ENCODE measurements at places on chromosomes 7 and 10.
A peak's percentile ranks its signal among the peaks of the same experiment; 100 is the strongest.

DNA sequence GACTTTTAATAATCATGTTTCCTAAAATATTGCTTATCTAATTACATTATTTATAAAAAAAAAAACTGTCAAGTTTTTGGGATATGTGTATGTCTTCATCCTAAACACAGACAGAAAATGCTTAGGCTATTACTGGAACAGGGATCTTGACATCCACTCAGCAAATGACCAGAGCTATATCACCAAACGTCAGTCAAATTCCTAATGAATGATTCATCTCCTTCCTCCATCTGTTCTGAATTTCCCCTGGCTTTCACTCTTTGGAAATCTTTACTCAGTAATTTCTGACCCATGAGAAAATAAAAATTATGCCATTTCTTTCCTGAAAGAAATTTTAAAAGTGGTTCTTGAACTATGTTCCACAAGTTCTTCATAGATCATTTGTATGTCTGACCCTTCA lies 552.4 kb upstream of the KCND2 start:
- no peak for DNase-seq

GRCh38 chr7:31935124-31936054 lies 134.8 kb downstream of the PDE1C start:
- no peak for DNase-seq

- no peak for DNase-seq
Observed at GRCh38 chr7:116185956-116186355, 24.4 kb upstream of the TES start.

DNA sequence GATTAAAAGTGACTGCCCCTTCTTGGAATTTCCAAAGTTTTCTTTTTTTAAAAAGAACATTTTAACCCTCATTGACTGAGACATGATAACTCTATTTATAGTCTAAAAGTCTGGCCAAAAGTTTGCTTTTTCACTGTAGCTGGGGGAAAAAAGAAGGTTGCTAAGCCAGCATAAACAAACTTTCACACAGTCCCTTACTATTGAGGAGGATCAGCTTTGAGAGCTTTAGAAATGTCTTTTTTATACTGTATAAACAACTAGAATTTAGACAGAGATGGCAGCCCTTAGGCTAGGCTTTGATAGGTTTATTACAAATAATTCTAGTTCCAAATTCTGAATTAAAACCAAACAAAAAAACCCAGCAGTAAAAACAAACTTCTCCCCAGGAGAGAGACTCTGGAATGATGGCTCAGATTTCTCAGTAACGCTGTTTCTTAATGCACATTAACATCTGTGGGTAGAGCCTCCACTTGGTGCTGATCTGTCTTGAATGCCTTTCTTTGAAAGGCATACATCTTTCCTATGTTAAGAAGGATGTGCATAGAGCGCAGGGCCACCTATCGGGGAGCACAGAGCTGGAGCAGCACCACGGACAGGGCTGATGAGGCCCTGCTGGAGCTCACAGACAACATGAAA lies 100.9 kb upstream of the PDLIM1 start:
- DNase-seq, result no peak

DNA sequence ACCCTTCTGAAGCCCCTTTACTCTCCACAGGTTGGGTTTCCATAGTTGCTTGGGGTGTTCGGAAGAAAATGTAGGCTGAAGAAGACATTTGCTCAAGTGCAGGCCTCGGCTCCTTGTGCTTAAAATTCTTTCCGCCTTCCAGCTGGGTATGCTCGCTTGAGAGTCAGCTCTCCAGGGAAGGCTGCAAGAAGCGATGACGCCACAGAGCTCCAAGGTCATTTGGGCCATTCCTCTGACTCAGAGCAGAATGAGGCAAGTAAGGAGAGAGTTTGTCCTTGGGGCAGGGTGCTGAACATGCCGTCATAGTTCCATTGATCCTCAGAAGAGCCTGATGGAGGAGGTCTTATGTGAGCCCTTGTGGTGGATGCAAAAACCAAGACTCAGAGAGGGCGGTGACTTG lies 27.4 kb upstream of the HSPA12A start:
- no peak for DNase-seq

DNA sequence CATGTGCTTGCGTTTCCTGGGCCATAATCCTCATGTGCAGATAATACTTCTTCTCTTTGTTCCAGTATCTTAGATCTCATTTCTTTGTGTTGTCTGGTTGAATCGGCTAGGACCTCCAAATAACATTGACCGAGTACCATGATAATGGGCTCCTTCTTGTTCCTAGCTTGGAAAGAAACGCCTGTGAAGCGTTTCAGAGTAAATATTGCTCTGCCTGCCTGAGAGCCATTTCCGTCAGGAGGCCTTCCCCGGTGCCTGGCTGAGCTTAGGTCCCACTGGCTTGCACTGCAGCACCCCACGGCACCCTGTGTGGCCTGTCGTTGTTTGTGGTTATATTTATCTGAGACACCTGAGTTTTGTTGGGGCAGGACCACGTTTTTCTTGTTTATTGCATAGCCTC lies 17.7 kb downstream of the FOXK1 start:
- DNase-seq, result no peak

- no peak for DNase-seq
Observed at GRCh38 chr7:47343061-47343455, 238.9 kb downstream of the TNS3 start.

- no peak for DNase-seq
Observed at GRCh38 chr10:105434970-105435369, 793.9 kb downstream of the SORCS3 start.

DNA sequence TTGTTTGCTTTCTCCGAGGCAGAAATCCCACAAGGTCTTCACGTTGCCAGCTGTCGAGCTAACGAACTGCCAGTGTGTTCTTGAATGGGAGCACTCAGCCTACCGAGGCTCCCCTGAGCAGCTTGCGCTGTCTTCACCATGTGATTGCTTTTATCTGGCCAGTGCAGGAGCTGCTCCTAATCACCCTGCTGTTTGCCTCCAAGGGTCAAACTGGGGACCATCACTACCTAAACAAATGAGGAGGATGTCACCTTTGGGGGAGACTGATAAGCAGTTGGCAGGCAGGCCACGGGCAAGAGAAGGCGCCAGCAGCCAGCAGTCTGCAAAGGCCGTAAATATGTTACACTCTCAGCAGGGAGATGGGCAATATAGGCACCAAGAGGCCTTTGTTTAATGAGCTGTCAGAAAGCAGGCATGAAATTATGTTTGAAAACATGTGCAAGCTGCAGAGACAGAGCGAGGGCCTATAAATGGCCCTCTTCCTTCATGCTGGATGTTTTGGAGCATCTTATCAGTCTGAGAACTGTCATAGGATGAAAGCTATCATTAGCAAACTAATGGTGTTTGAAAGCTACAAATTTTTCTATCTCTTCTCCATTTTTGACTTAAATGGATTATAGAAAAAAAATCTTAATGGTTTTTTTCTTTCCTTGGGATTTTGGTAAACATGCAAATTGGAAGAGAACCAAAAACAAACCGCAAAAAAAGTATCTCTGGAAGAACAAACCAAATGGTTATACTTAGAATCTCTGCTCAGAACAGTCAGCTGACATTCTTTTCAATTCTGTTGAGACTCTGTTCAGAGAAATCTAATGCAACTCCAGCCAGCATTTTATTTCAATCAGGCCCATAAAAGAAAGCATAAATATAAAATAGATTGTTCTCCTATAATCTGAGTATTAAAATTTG lies 267.3 kb upstream of the NPVF start:
- DNase-seq, result no peak

DNA sequence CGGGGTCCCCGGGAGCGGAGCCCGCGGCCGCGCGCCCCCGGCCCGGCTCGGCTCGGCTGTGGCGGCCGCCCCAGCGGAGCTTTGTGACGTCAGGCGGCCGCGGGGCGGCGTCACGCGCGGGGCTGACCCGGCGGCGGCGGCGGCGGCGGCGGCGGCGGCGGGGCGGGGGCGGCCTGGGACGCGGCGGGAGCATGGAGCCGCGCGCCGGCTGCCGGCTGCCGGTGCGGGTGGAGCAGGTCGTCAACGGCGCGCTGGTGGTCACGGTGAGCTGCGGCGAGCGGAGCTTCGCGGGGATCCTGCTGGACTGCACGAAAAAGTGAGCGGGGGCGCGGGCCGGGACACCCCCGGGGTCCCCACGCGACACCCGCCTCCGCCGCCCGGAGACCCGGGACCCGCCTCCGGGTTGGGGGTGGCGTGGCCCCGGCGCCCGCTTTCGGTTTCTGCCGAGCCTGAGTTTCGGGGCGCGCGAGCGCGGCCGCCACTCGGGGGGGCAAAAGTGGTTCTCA lies at the start of gene PWWP2B:
Gene PWWP2B, plus strand, starts transcription at position 165 of the 506 bp plus-strand sequence. Its CDS starts 27 bp downstream, at position 192.
- no peak for DNase-seq

GRCh38 chr10:22765660-22766547 lies 51.5 kb upstream of the PIP4K2A start:
- no peak for DNase-seq

DNA sequence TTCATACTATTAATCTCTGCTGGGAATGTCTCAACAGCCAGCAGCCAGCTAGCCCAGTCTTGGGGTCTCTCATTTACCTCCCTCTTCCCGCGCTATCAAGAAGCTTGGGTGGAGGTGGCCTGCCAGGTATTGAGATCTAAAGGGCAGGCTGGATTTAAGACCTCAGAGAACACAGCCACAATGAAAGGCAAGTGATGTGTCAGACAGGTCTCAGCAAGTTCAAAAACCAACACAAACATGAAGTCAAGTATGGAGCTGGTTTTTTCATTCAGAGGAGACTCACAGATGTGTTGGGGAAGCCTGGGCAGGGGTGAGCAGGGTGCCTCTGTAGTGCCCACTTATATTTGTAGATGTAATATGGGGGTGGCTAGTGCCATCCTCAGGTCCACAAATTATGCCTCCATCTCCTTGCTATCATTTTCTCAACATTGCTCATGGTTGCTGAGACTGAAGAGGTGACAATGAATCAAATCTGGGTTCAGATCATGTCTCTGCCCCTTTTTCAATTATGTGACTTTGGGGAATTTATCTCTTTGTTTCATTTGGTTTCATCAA lies 27.7 kb upstream of the CROT start:
- no peak for DNase-seq

DNA sequence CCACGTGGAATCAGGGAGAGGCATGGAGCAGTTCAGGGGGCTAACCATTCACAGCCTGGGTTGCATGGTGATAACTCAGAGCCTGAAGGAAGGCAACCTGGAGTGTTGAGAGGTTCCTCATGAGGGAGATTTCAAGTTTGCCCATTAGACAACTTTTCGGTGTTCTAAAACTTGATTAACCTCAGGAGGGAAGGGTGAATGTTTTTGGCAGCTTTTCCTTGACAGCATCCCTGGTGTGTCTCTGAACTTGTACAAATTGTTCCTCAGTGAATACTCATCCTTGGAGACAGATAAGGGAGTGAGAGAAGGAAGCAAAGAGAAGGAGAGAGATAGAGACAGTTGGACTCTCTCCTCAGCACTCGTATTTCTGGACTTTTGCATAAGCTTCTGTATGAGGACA lies at the start of gene OR9A4:
Gene OR9A4, plus strand, starts transcription at position 301 of the 400 bp plus-strand sequence. CDS start 2,477 bp downstream, outside the sequence.
- no peak for DNase-seq

GRCh38 chr10:131580076-131580652 lies 268.6 kb upstream of the TCERG1L start:
- DNase-seq, result no peak

GRCh38 chr10:12041766-12042408 lies 722 bp downstream of the UPF2 start:
- no peak for DNase-seq

DNA sequence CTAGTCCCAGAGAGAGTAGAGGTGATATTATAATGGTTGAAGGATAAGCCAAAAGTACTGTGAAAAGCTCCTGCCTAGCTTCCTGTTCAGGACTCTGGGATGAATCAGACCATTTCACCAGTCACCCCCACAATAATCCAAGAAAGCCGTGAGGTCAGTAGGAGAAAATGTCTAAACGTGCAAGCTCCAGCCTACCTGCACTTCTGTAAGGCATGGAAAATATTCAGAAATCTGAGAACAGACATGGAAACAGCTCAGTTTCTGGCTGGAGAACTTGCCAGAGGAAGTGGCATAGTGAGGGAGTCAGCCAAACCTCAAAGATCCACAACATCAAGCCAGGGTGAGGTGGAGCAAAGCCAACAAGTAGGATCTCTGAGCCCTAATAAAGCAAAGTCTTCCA lies 58.2 kb downstream of the ELAPOR2 start:
- no peak for DNase-seq

DNA sequence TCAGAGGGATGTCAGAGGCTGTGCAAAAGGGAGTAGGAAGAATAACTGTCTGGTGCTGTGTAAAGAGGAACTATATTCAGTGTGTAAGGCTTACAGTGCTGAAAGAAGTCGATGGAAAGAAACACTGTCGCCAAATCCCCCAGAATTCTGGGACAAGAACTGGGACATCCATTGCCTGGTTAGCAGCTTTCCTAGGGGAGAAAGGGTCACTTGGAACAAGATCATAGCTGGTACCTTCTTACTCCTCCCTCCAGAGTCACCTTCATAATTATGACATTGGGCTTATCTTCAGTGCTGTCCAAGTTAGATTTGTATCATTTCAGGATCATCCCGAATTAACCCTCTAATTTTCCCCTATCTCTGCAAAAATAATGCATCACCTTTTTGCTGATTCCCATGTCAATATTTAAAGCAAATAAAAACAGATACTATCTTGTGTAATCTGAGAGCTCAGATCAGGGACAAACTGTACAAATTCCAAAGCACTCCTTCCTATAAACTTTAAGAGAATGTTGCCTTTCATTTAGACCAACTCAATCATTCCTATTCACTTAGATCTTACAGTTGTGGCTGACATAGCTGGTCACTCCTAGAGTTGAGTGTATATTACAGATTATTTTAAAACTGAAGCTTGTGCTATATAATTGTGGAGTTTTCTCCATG lies 96.5 kb downstream of the DNAH11 start:
- no peak for DNase-seq

DNA sequence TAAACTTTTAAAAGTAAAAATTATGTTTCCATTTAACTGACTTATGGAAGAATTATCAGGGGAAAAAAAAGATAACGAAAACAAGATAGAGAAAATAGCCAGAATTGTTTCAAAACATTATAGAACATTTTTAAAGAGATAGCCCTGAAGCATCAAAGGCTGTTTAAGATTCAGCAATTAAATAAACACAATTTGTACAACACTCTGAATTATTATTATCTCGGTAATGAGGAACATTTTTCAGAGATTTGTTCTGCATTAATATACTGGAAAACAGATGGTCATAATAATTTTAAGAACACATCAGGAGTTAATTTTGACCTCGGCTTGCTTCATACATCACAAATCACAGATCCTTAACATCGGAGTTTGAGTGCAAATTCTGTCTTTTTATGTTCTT lies 643.8 kb downstream of the SORCS1 start:
- DNase-seq, result no peak

DNA sequence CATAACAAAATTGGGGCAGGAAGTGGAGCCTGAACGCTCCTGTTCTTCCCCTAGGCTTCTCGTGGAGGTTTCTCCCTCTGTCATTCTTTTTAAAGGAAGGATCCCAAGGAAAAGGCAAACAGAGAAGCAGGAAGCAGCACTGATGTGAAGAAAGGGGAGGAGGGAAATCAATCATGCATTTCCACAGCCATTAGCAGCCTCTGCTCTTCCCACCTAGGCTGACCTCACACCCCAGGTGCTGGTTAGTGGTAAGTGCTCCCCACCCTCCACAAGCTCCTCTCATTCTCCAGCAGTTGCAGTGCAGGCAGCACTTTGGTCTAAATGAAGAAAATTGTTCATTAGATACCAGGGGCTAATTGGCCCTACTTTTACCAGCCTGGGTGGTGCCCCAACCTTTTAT lies 2.6 kb downstream of the CRHR2 start:
- DNase-seq, result no peak

- DNase-seq, result no peak
Observed at GRCh38 chr7:101708223-101708622, 79.1 kb upstream of the MYL10 start.

GRCh38 chr10:29535012-29535777 lies 99.6 kb downstream of the SVIL start:
- peak; percentile 33 for DNase-seq

GRCh38 chr10:18282094-18282493 lies 141.9 kb downstream of the CACNB2 start:
- no peak for DNase-seq
